Stimulated activated CD4-positive, alpha-beta T cell treated with anti-CD3 and anti-CD28 coated beads, Interleukin-12 subunit alpha, Interleukin-12 subunit beta, amount 100 ng/mL, for 24 hours (primary cell): ENCODE measurements at places on chromosomes 3 and 15.

DNA sequence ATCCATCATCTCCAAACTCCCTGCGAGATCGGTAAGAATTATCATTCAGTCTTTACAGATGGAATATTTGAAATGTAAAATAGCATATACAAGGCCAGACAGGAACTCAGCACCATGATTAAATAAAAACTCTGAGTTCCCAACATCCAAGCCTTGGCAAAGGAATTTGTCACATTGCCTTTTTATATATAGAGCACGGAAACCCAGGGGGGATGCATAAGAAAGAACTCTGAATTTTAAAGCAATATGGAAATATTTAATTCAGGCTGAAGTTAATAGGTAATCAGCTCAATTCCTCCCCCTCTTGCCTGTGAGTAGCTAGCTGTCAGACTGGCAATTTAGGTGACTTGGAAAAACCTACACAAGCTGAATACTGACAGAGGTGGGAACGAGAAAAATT, 217.9 kb upstream of the KCNMB2 start:
- DNase-seq, result no peak

- no peak for DNase-seq
These were observed 230.1 kb upstream of the UBE2E1 start for GRCh38 chr3:23575697-23576096.

DNA sequence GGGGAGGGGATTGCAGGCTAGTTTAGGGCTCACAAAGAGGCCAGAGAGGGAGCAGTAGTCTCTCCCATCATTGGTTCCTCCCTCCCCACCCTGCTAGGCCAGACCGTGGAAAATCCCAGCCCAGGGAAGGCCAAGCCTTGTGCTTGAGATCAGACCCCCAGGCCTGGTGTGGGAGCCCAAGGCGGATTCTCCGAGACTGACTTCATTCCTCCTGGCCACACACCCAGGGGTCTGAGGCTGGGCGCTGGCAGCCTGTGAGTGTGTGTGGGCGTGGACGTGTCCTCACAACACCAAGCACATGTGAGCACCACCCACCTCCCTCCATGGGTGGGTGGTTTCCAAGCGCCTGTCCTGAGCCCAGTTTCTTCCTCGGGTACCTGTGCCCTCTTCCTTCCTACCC, 4.1 kb downstream of the LOXL1 start:
- DNase-seq, result no peak

GRCh38 chr3:97895216-97895615, 73.4 kb downstream of the CRYBG3 start:
- no peak for DNase-seq

DNA sequence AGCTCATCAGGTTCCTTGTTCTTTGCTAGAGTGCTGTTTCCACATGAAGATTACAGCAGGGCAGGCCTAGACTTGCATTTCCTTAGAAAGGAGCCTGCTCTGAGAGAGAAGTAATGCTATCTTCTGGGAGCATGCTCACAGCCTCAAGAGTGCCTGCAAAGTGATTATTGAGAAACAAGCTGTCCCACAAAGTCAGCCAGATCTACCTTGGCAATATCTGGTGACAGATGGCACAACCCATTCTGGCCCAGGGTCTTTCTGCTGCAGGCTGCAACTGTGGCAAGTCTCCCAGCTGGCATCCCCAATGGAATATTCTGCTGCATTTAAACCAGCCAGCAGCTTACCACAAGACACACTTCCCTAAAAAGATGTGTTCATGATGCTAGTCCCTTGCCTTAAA, 29.3 kb downstream of the MTMR10 start:
- DNase-seq, result no peak

DNA sequence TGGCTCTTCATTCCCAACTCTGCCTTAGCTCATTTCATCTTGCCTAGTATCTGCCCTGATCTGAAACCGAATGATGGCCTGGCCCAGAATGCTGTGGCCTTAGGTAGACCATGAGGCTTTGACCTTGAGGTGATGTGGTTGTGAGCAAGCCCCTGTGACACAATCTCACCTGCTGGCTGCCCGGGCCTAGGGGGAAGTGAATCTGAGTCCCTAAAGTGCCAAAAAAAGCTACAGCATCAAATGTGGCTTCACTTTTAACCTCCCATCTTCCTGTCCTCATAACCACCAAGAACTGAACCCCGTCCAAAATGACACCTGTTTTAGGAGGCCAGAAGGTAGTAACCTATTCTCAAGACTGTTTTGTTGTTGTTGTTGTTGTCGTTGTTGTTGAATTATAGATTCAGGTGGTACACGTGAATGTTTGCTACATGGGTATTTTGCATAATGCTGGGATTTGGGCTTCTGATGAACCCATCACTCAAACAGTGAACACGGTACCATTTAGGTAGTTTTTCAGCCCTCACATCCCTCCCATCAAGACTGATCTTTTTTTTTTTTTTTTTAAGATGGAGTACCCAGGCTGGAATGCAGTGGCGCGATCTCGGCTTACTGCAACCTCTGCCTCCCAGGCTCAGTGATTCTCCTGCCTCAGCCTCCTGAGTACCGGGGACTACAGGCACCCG, 54.6 kb downstream of the MCCC1 start:
- no peak for DNase-seq

DNA sequence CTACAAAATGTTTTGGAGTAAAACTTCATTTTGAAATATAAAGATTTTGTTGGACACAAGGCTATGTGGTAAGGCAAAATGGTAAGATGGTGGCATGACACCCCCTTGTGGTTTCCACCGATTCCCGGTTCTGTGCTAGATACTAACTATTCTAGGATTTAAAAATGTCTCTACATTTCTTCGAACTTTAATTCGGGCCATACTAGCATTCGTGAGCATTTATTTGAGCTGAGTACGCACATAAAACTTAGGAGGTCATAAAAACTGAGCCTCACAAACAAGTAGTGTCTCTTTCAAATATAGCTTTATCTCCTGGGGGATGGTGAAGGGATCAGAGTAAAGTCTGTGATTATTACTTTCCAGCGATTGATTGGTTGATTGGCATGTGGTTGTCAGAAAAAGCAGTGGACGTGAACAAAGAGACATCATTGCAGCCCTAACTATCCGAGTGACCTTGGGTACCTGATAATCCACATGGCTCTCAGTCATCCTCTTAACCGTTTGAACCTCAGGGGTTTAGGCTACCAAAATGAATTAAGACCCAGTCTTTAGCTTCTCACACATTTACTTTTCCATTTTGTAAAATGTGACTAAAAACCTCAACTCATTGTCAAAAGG, 1.1 kb upstream of the ZNF639 start:
- peak; percentile 10 for DNase-seq

- DNase-seq, result no peak
These were observed 28.0 kb downstream of the FAM3D start for GRCh38 chr3:58638591-58638990.

- no peak for DNase-seq
These were observed 27.6 kb downstream of the KLHL18 start for GRCh38 chr3:47310391-47310790.

- DNase-seq, result no peak
These were observed 54.0 kb downstream of the POLQ start for GRCh38 chr3:121491683-121492320.

GRCh38 chr15:69398491-69398891, 15.7 kb upstream of the KIF23 start:
- no peak for DNase-seq

DNA sequence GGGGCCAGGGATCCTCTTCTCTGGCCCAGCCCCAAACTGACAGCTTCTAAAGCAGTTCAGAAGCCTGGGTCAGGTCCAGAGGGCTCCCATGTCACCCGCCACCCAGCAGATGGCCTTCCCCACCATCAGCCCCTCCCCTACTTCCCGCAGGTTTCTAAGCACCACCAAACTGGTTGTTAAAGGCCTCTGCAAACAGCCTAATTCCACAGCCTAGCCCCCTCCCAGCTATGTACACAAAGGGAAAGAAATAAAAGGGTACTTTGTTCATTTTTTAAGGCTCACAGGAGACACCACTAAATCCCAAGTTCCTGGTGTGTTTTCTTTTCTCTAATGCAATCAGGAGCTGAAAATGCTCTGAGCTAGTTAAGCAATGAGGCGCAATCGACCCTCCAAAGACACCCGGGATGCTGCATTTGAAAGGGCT, 30.6 kb downstream of the PLCH1 start:
- no peak for DNase-seq

- no peak for DNase-seq
These were observed 269.4 kb downstream of the CLSTN2 start for GRCh38 chr3:140204271-140204984.

DNA sequence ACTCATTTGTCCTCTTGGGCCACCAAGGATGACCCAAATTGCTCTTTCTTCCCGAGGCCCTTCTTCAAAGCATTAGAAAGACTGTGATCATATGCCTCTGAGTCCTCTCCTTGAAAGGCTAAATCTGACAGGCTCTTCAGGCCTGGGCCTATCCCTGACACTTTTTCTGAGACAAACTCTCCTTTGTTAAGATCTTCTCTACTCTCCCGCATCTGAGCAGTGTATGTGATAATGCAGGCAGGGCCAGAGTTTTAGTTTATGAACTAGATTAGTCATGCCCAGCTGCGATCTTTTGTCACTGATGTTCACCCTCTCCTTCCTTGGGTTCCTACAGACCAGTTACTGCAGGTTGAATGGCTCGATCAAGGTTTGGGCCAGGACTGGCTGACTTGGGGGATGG, 39.2 kb downstream of the MASP1 start:
- DNase-seq, result no peak

DNA sequence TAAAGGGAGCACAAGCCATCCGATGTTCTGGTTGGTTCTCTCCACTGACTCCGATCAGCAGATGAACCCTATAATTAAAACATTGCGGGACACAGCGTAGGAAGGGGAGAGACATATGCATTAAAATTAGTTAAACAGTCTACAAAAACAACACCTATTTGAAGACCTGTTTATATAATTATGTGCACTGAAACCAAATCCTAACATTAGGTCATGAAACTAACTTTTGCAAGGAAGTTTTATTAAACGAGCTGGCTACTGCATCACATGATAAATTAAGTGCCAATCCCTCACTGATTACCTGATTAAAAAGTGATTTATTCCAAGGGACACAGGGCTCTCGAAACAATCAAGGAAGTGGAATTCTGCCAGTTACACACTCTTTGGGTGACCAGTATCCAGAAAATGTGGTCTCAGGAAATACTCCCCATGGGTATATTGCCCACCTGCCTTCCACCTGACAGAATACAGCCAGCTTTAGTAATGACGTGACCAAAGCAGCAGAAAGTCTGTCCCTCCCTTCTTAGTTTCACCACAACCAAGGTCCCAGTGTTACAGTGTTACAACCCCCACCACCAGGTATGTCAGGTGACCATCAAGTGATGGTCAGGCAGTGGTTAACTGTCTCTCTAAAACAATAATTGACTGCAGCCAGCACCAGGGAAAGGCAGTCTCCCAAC, 69.5 kb downstream of the HERC1 start:
- no peak for DNase-seq

- no peak for DNase-seq
These were observed 213.8 kb upstream of the STAC start for GRCh38 chr3:36166477-36166876.

DNA sequence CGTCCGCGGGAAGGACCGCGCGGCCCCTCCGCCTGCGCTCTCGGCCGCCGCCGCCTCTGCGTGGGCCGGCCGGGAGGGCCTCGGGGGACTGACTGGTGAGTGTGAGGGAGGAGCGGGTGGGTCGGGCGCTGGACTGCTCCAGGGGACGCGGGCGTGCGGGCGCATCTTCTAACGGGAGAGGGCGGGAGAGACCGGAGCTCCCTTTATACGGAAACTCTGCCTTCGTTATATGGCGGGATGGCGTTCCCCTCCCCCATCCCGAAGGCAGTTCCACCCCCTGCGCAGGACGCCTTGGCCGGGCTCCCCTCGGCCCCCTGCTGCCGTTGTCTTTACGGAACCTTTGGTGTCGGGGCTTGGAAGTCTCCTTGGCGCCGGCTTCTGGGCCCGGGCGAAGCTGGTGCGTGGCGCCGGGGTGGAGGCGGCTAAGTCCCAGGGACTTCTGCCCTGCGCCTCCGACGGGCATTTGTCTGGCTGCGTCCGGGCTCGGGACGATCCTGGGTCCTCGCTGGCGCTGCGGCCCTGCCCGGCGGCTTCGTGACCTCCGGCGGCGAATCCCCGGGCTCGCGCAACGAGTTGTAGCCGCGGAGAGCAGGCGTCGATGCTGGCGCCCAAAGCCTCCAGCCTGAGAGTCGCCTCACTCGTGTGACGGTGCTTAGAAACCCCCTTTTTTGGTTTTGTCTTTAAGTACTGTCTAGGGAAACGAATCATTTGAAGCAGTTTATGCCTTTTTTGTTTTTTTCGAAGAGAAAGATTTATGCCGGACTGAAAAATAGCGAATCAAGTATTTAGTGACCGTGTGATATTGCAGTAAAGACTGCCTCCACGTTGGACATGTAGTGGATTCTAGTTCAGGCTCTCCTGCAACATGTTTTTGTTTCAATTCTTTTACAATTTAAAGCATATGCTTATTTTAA, 623 bp downstream of the ZNF639 start:
- peak; percentile 56 for DNase-seq

- no peak for DNase-seq
These were observed 30.8 kb upstream of the MAP3K13 start for GRCh38 chr3:185332026-185332735.

GRCh38 chr3:10706740-10707399, 109.2 kb upstream of the SLC6A11 start:
- no peak for DNase-seq

- no peak for DNase-seq
These were observed 305.0 kb downstream of the NLGN1 start for GRCh38 chr3:173702561-173702960.

DNA sequence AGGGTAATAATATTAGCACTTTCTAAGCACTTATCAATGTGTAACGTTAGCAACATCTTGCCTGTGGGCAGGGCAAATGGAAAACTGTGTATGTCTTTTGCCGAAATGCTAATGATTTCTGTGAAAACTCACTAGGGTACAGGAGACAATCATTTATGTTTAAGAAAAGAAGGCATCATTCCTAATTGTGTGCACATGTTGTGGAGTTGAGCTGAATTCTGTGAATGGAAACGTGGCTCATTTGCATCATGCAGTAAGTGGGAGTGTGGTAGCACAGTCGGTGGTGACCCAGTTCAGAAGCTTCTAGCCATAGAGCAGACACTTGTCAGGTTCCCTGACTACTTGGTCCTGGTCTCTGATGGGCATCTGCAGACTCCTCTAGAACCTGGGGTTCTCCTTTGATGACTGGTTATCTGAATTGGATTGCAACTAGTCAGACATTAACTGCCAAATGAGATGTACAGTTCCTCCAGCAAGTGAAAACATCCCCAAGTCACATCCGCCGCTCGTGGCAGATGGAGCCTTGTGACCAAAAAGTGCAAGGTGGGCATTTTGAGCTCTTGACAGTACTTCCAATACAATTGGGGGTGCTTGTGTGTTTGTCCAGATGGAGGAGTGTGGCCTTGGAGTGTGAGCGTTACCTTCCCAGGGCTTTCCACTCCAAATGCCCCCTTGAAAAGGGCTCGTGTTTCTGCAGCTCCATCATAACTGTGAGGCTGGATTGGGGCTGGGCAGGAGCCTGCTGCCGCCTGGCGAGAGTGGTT, 21.5 kb downstream of the MRPS25 start:
- DNase-seq, result no peak

DNA sequence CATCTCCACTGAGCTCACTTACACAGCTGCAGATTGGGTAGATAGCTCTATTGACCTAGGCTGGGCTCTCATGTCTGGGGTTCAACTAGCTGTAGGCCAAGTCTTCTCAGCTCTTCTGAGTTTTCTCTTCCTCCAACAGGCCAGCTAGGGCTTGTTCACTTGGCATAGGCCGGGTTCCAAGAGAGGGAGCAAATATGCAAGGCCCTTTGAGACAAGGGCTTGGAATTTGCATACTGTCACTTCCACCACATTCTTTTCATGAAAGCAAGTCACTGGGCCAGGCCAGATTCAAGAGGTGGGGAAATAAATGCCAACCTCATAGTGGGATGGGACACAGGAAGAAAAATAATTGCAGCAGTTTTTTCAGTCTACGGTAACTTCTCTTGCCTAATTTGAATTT, 25.2 kb downstream of the PIGB start:
- DNase-seq, result no peak

- DNase-seq, result no peak
These were observed 399.2 kb upstream of the CNTN4 start for GRCh38 chr3:1699361-1699920.
